ENCODE measurements at places on chromosomes 2 and 18.

DNA sequence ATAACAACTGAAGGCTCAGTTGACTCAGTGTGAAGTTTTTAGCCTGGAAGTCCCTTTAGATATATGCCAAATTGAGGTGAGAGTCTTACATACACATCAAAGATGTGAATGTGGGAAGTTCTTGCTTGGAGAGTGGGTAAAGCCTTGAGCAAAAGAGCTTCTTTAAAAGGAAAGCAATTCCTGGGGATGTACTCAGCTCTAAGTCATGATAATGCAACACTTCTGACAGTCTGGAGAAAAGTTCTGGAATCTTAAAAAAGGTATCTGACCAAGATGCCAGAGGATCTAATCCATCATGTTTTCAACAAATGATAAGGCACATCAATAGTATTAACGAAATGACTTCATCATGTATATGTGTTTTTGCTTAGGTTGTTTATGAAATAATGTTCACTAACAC is 351.2 kb downstream of the CDH19 start:
- DNase-seq: no peak

DNA sequence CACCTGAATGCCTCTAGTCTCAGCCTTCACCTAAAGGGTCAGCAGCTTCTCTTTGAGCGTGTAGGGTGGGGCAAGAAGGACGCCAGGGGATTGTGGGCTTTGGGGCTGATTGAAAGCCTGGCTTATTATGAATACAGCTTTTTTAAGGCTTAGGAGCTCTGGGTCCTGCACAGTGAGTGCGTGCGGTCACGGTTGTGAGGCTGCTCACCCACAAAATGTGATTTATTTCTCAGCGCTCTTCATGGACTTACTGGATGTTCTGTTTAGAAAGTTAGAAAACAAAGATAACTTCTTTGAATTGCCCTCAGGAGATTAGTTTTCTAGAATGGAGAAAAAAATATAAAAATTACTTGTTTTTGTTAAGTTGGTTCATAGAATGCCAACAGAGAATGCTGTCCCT is 37.5 kb downstream of the HK2 start:
- no peak for DNase-seq

DNA sequence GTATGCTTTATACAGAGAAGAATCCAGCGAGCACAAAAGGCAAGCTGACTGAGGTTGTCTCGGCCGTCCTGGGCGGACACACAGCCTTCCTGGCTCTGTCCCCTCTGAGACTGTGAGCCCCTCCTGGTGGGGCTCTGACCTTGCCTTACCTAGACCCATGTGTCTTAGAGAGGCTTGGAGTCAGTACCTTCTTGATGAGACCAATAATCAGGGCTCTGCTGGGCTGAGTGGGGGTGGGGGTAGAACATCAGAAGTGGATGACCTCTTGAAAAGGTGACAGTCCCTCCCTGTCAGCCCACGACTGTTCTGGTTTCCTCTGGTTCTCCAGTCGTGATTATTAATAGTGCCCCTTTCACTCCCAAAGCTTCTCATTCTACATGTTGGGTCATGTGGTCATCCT is 31.2 kb downstream of the TWIST2 start:
- DNase-seq: no peak

- DNase-seq: no peak
Measured at GRCh38 chr2:201784563-201784962, 3.8 kb upstream of the ALS2 start.

GRCh38 chr2:69390001-69390400 is 3.0 kb upstream of the GFPT1 start:
- no peak for DNase-seq

- DNase-seq: no peak
Measured at GRCh38 chr18:23479829-23480505, 23.3 kb upstream of the RMC1 start.

GRCh38 chr2:232296776-232297525 is 81.6 kb upstream of the ALPP start:
- no peak for DNase-seq

DNA sequence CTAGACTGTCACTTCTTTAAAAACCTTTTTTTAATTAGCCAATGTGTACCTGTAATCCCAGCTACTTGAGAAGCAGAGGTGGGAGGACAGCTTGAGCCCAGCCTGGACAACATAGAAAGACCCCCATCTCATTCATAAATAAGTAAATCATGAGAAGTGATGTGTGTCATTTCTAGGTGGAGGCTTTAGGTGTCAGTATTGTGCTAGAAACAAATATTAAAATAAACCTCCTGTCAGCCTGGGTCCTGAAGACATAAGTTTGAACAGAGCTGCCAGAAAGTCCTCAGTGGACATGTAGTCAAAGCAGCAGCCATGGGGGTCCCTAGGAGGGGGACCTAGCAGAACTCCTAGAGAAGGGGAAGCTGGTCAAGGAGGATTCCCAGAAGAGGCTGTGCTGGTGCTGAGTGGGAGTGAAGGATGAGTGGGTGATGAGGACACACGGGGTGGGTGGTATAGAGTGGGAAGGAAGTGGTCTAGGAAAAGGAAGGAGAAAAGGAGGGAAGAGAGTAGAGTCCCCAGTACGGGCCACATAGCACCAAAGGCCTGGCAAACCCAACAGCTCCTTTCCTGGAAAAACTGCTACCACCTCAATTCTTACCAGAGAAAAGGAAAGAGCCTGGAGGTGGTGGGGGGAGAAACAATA is 316.6 kb upstream of the NCKAP5 start:
- no peak for DNase-seq

- no peak for DNase-seq
Measured at GRCh38 chr2:104406261-104406726, 447.6 kb upstream of the POU3F3 start.

- DNase-seq: no peak
Measured at GRCh38 chr2:54013996-54014395, 43.2 kb upstream of the PSME4 start.

- no peak for DNase-seq
Measured at GRCh38 chr18:36533446-36534153, 236.1 kb downstream of the FHOD3 start.

DNA sequence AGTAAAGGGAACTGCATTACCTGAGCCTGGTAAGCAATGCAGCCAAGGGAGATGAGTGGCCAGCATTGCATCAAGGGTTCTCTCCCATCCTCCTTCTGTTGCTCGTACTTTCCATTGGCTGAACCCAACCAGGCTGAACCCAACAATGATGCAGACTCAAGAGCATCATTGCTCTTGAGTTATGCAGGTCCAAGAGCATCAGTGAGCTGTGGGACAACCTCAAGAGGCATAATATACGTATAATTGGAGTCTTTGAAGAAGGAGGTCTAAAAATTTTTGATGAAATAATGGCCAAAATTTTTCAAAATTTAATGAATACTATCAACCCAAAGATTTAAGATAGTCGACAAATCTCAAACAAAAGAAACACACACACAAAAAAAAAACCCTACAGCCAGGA is 213.0 kb downstream of the RNF152 start:
- no peak for DNase-seq

- DNase-seq: no peak
Measured at GRCh38 chr18:75160364-75160763, 48.6 kb downstream of the PTGR3 start.

GRCh38 chr2:225400060-225400511 is 576 bp downstream of the NYAP2 start:
- no peak for DNase-seq

GRCh38 chr18:69444221-69444620 is 43.5 kb downstream of the DOK6 start:
- DNase-seq: no peak

DNA sequence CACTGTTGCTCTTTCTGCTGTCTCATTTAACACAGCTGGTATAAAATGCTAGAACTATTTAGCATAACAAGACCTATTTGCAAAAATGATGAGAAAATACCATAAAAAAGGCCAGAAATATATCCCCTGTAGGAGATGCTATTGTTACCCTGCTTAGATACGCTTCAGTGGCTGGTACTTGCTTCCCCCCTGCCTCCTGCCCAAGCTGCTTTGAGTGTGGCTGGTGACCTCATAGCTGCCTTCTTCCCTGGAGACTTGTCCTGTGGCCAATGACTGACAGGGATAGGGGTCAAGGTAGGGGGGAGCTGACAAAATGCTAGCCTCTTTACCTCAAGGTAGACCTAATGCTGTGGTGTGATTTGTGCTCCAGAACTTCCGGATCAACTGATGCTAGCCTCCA is 150.2 kb upstream of the ZEB2 start:
- no peak for DNase-seq

- no peak for DNase-seq
Measured at GRCh38 chr2:51103205-51103604, 71.3 kb upstream of the NRXN1 start.

DNA sequence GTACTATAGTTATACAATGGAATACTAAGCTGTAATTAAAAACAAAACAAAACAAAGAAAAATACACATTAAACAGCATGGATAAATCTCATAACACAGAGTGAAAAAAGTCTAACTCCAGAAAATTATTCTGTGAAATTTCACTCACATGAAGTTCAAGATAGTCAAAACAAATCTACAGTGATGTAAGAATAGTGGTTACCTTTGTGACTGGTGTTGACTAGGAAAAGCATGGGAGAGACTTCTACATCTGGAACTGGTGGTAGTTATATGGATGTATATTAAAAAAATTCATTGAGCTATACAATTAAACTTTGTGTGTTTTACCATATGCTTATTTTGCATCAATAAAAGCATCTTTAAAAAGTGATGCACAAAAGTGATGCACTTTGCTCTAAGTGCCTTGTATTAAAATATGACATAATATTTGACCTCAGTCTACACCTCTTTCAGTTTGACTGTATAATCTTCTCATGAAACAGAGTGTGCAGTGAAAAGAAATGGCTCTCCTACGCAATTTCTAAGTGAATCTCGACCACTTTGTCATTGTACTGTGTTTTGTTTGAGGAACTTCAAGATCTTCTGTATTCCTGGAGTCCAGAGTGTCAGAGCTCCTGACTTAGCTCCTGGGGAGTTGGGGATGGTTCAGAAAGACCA is 28.0 kb downstream of the STAT4 start:
- no peak for DNase-seq

GRCh38 chr18:62279561-62279960 is 45.5 kb upstream of the TNFRSF11A start:
- DNase-seq: no peak

GRCh38 chr2:27308359-27308881 is at the start of gene UCN:
Gene UCN, minus strand, starts transcription at chr2:27308445. Its CDS starts 550 bp downstream, at chr2:27307895.
- DNase-seq: no peak

GRCh38 chr2:170766693-170767092 is 3.5 kb upstream of the ERICH2 start:
- no peak for DNase-seq

- no peak for DNase-seq
Measured at GRCh38 chr2:85717308-85718008, 23.3 kb downstream of the GNLY start.

DNA sequence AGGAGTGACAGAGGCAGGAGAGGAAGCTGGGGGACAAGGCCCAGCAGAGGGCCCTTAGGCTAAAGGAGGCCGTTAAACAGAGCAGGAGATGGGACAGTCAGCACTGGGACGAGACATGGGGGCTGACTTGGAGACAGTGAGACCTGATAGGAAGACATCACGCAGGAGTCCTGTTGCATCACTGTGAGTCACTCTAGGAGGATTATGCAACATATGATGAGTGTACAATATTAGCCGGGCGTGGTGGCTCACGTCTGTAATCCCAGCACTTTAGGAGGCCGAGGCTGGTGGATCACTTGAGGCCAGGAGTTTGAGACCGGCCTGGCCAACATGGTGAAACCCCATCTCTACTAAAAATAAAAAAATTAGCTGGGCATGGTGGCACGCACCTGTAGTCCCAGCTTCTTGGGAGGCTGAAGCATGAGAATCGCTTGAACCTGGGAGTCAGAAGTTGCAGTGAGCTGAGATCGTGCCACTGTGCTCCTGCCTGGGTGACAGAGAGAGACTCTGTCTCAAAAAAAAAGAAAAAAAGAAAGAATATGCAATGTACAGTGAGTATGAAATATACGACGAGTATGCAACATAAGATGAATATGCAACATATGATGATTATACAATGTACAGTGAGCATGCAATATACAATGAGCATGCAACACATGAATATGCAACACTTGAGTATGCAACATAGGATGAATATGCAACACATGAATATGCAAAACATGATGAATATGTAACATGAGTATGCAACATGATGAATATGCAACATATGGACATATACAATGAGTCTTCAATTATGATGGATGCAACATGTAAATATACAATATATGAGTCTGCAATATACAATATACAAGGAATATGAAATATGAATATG is 83.3 kb upstream of the ID2 start:
- DNase-seq: no peak

DNA sequence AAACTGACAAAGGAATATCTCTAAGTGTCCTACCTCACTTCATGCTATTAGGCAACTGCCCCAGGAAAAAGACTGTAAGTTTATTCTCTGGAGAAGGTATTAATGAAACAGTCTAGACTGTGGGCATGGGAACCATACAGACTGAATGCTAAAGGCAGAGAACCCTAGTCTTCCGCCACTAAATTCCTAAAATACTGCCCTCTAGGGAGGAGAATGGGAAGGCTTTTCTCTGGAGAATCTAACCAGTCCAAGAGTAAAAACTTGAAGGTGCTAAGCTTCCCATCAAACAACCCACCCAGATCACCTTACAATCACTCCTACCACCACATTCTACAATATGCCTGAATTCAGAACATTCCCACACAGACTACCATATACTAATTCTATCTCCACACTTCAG is 3.4 kb downstream of the SRBD1 start:
- DNase-seq: no peak

DNA sequence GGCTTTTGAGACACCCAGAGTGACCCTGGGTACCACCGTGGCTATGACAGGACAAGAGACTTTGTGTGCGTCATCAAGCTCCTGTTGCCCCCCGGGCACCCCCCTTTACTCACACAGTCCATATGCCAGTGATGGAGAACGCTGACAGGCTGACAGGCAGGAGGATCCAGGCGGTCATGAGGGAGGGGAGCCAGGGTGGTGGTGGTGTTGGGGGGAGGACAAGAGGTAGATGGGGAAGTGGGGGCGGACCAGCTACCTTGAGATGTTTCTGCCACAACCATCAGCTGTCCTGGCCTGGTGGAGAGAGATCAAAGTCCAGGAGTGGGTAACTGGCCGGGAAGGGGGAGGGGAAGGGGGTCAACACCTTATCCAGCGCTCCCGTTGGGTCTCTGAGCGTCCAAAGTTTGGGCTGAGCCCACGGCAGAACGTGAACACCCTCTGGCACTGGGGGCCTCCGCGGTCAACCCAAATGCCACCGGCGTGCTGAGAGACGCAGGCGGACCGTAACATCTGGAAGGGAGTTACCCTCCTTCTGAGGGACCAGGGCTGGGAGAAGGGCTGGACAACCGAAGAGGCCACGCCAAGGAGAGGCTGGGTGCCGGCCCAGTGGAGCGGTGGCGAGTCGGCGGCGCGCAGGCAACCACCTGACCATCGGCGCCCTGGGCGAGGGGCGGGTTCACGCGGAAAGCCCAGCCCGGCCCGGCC is 575 bp downstream of the TMEM150A start:
- DNase-seq: no peak

GRCh38 chr2:23145460-23145859 is 239.5 kb upstream of the KLHL29 start:
- DNase-seq: no peak

- no peak for DNase-seq
Measured at GRCh38 chr2:150476286-150476685, 11.2 kb downstream of the RND3 start.

- no peak for DNase-seq
Measured at GRCh38 chr18:24317370-24317769, 80.3 kb downstream of the OSBPL1A start.
